ENCODE measurements at places on chromosomes 4 and X. TPM values are rescaled to one million over a fixed set of nuclear protein-coding genes. Genes with fewer than 3 reads are reported as not detected.
A peak's percentile ranks its signal among the peaks of the same experiment; 100 is the strongest.

DNA sequence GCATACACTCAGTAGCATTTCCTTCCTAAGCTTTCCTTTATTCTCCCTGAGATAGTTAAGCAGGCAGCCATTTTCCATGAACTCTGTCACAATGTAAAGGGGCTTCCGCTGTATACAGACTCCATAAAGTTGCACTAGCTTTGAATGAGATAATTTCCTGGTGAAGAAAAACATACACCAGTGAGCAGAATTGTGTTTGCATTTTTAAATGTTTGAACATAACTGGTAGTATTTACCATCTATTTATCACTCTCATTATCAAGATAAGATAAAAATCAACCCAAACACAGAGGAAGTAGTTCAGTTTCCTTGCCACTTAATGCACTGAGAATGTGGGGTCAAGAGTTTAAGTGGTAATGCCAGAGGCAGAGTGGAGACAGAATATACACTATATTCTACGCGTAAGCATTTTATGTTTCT, 54.1 kb downstream of the TXK start:
- no peak overlapping the region for H3K4me3 ChIP-seq
- peaks cover 3% of the 10 kb centered on the region for H3K4me1 ChIP-seq
- no peak for DNase-seq
- no peaks in the 10 kb centered on the region for H3K36me3 ChIP-seq

GRCh38 chrX:41906515-41907187, 16.7 kb downstream of the CASK start:
- H3K36me3 ChIP-seq, result no peaks in the 10 kb centered on the region
- no peak overlapping the region for H3K27ac ChIP-seq
- peaks cover 7% of the 10 kb centered on the region for H3K4me1 ChIP-seq

- H3K27ac ChIP-seq, result peak overlapping the region; percentile 32
- no peak overlapping the region for H3K4me3 ChIP-seq
- DNase-seq, result no peak
Observed at GRCh38 chr4:113921089-113921794, 58.2 kb downstream of the ARSJ start.

GRCh38 chrX:43008356-43008755, 230.4 kb upstream of the PPP1R2C start:
- H3K4me3 ChIP-seq, result no peak overlapping the region
- DNase-seq, result no peak
- no peak overlapping the region for H3K27ac ChIP-seq

DNA sequence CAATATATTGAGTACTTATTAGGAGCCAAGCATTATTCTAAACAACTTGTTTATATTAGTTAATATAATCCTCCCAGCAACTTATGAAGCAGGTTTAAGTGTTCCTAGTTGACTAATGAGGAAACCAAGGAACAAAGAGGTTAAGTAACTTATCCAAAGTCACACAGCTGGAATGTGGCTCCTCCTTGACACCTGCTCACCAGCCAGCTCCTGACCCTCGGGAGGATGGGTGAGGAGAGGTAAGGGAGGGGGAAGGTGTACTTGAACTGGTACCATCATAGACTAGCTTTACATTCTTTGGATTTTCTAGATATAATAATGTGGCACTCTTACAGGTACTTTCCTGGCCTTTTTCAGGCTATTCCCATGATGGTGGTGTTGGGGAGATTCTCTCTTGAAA, 50.7 kb downstream of the ARHGEF38 start:
- H3K36me3 ChIP-seq, result no peaks in the 10 kb centered on the region
- DNase-seq, result no peak
- H3K27ac ChIP-seq, result no peak overlapping the region
- no peaks in the 10 kb centered on the region for H3K4me1 ChIP-seq

DNA sequence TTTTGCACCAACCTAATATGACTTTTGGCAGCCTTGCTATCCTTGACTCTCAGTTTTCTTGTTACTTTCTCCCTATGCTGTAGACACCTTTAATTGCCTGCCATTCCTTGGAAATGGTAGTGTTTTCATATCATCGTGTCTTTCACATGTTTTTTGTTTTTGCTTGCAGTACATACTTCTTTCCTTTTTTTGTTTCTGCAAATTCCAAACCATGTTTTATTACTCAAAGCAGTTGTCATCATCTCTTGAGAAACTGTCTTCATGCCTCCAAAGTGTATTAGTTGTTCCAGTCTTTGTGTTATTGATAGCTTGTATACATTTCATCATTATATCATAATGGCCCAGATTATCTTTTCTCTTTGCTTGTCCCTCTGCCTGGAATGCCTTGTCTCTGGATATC, 57.1 kb downstream of the PDLIM5 start:
- H3K4me3 ChIP-seq, result no peak overlapping the region
- peak overlapping the region; percentile 83 for H3K27ac ChIP-seq
- no peak for DNase-seq
- H3K27me3 ChIP-seq, result no peaks in the 10 kb centered on the region
- peaks cover 31% of the 10 kb centered on the region for H3K4me1 ChIP-seq

DNA sequence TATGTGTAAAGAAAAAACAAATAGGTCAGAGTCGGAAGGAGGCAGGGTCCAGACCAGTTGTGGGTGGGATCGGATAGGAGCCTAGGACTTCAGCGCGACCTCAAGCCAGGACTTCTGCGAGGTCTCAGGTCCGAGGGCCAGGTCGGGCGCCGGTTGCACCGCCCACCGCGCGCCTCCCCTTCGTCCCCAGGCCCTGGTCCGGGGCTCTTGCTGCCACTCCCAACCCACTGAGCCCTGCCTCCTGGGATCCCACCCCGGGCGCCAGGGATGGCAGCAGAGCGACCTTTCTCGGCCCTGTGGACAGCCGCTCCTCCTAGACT, 12.3 kb downstream of the PITX2 start:
- no peak overlapping the region for H3K4me3 ChIP-seq
- H3K36me3 ChIP-seq, result no peaks in the 10 kb centered on the region
- no peak for DNase-seq
- no peak overlapping the region for H3K27ac ChIP-seq
- H3K27me3 ChIP-seq, result peaks cover 79% of the 10 kb centered on the region

GRCh38 chrX:104343428-104344129, 88.8 kb upstream of the ESX1 start:
- H3K27ac ChIP-seq, result no peak overlapping the region
- no peaks in the 10 kb centered on the region for H3K4me1 ChIP-seq
- no peak overlapping the region for H3K4me3 ChIP-seq
- H3K36me3 ChIP-seq, result no peaks in the 10 kb centered on the region
- DNase-seq, result no peak

- no peaks in the 10 kb centered on the region for H3K36me3 ChIP-seq
- H3K4me3 ChIP-seq, result peak overlapping the region; percentile 71
- H3K27me3 ChIP-seq, result peaks cover 96% of the 10 kb centered on the region
- peaks cover 14% of the 10 kb centered on the region for H3K4me1 ChIP-seq
- H3K27ac ChIP-seq, result no peak overlapping the region
Observed at GRCh38 chr4:112514647-112515197, 1.3 kb downstream of the NEUROG2 start.

DNA sequence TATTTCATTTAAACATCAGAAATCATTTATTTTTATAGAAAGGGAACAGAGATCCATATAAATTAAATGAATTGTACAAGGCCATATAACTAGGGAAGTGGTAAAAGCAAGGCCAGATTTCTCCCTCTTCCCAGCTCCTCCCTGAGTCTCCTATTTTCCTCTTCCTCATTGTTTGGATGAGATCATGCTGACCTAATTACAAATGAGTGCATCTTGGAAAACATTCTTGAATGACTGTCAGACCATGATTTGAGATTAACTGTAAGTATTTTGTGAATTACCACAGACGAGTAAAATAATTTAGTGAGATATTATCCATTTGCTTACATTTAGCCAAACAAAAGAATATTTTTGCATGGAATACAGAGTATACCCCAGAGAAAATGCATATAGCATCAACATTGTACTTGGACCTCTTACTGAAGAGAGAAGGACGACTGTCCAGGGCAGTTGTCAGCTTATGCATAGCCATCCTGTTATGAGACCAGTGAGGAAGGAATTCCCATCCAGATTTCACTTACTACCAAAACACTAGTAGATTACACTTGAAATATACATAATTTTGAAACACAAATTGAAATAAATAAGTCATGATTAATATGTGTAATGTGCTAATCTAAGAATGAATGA, 47.3 kb downstream of the SLAIN2 start:
- H3K4me3 ChIP-seq, result no peak overlapping the region
- no peaks in the 10 kb centered on the region for H3K27me3 ChIP-seq
- peaks cover 19% of the 10 kb centered on the region for H3K36me3 ChIP-seq
- H3K27ac ChIP-seq, result peak overlapping the region; percentile 58
- peaks cover 8% of the 10 kb centered on the region for H3K4me1 ChIP-seq

GRCh38 chrX:54271664-54272063, 86.2 kb downstream of the WNK3 start:
- H3K36me3 ChIP-seq, result no peaks in the 10 kb centered on the region
- no peaks in the 10 kb centered on the region for H3K4me1 ChIP-seq
- no peaks in the 10 kb centered on the region for H3K27me3 ChIP-seq
- DNase-seq, result no peak
- no peak overlapping the region for H3K4me3 ChIP-seq

DNA sequence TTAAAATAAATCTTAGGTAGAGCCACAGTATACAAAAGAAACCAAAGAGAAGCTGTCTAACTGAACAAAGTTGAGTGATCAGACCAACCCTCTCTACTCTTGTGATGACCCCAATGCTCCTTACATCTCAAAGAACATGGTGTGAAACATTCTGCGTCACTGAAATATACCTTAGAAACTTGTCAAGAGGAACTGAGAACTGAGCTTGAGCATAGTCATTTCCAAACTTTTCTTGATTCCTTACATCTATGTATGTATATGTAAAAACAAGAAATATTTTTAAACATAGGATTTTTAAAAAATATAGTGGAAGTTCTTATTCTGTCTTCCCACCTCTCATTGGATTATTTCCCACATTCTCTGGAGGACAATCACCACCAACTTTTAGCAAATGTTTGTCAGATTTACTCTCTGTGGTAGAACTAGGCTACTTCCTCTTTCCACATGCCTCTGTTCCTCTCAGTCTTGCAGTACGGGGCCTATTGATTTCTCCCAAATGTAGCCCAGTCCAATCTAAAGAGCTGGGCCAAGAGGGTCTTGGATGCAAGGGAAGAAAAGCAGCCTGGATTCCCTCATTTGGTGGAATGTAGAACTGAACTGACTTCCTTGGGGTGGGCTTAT, 98.2 kb upstream of the HHIP start:
- H3K27me3 ChIP-seq, result no peaks in the 10 kb centered on the region
- no peak overlapping the region for H3K4me3 ChIP-seq
- DNase-seq, result no peak
- H3K4me1 ChIP-seq, result no peaks in the 10 kb centered on the region

DNA sequence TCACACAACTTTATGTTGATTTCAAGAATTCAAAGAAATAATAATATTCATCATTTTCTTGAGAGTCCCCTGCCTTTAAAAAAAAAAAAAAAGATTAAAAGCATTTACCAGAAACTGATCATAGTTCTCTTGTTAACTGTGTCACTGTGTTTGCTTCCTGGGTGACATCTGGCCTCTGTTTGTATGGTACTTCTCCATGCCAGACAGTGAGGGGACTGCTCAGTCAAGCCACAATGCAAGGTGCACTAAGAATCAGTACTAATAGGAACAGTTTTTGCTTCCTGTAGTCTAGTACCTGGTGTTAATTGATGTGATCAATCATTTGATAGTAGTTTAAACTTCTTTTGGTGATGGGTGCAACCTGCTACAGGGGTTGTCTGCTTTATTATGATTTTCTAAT, 77.5 kb downstream of the PHOX2B start:
- H3K27me3 ChIP-seq, result no peaks in the 10 kb centered on the region
- DNase-seq, result no peak
- H3K4me3 ChIP-seq, result no peak overlapping the region
- H3K4me1 ChIP-seq, result no peaks in the 10 kb centered on the region

DNA sequence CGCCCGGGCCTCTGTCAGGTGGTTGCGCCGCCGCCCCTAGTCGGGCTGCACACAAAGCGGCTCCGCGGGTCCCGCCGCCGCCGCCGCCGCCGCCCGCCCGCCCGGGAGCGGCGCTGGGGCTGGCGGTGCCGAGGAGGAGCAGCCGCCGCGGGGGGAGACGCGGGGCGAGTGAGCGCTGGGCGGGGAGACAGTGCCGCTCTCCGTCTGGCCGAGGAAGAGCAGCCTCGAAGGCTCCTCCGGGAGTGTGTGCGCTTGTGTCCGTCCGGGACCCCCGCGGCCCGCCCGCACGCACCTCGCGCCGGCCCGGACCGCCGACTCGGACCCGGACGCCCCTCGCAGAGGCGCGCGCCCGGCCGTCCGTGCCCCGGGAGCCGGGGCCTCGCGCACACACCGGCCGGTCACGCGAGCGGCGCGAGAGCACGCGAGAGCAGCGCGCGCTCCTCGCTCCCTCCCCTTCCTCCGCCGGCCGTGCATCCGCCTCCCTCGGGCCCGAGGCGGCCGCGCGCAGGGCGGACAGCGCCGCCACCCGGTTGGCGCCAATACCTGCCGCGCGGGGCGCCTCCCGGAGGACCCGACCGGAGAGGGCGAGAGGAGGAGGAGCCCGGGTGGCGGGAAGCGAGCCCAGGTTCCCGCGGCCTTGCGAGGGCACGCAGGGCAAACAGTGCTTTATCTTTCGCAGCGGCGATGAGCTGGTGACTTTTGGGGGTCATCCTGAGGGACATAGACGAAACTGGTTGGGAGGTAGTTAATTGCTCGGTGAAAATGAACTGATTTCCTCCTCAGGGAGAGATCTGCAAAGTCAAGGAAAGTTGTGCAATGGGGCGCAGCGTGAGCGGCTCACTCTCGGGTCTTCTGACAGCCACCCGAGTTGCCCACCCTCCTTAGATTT, at the start of gene PDS5A:
Gene PDS5A (minus strand): TSS at position 423 of the 889 bp plus-strand sequence. CDS start 1,334 bp downstream, outside the sequence.
- H3K27ac ChIP-seq, result peak within 1 kb of the TSS; percentile 78
- H3K27me3 ChIP-seq, result no peaks in the 10 kb centered on the region
- peaks cover 13% of the 10 kb centered on the region for H3K36me3 ChIP-seq
- DNase-seq, result peak; percentile 98

The CYSLTR1 gene
- total RNA-seq, result under 0.01 TPM

The TRIML2 gene
- under 0.01 TPM for total RNA-seq

The FGF5 gene
- total RNA-seq, result 7.7 TPM

The PLXNB3 gene
- total RNA-seq, result 2.7 TPM

The AGA gene
- 43.4 TPM for total RNA-seq

The PNMA3 gene
- total RNA-seq, result not detected

The MMAA gene
- 5.0 TPM for total RNA-seq

The DIPK2B gene
- not detected for total RNA-seq

Measured in osteoblast (primary cell).